ENCODE measurements at places on chromosomes 2 and 18.

DNA sequence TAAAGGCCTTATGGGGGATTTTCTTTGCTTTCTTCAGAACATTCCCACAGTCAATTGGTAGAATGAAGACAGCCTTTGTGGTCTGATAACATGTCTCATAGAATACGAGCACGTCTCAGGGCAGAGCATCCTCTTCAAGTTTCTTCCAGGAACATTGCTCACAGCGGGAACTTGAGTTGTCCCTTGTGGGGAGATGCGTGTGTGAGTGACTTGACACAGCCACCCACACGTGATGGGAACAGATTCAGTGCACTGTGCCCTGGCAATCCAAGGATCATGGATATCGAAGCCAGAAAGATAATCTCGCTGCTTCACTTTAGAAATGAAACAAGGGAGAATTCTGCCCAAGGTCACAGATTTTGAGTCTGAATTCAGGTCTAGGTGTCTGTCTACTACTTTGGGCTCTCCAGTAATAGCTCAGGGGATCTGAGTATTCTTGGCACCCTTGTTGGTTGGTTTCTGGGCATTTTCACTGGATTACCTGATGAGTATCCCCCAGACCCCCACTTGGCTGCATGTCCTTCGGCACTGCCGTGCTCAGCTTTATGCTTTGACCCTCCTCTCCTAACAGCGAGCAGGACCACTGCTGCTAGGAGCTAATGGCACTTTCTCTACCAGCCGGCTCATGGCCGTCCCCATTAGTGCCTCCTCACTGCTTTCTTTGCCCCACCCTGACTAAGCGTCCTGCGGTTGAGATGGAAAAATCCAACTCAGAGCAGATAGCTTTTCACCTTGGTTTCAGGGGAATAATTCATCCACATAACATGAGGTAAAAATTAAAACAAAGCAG is 75.9 kb upstream of the FOSL2 start:
- no peak for DNase-seq

DNA sequence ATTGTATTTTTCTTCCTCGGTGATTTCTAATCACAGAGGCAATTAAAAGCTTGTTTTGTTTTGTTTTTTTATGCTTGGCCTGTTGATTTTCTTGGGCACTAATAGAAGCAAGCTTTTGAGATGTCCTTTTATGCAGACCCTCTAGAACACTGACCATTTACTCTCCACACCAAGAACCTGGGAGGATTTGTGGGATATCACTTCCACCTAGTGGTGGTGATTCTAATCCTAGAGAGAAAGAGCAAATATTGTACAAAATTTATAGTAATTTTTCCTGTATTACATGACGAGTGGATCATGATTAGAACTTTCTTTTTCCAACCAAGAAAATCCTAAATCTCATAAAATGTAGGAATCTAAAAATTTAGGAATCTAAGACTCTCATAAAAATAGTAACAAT is 23.4 kb downstream of the NEMP2 start:
- no peak for DNase-seq

DNA sequence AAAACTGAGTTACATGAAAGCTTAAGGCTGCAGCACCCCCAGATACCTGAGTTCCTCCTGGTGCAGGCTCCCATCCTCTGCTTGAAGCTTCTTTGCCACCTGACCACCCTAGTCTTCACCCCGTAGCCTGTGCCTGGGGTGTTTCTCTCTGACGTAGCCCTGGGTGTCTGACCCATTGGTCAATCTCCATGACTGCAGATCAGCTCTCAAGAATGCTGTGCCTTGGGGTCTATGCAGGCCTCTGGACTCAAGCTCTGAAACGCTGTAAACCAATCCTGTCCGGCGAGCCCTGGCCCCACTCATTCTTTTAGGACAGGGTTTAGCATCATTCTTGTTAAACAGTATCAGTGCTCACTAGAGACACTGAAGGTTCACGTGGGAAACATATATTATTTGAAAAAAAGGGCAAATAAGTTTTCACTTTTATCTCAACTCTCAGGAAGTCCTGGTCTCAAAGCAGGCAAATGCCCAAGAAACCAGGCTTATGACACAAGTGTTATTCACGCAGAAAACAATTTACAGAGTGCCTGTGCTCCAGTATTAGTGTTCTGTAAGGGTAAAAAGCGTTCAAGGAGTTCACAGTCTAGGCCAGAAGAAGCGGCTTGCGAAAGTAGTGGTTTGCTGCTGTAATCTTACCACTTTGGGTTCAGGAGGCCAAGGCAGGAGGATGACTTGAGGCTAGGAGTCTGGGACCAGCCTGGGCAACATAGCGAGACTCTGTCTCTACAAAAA is 22.8 kb upstream of the PPP4R1 start:
- DNase-seq: no peak

- no peak for DNase-seq
Observed at GRCh38 chr2:109614715-109615636, 812 bp downstream of the SOWAHC start.

DNA sequence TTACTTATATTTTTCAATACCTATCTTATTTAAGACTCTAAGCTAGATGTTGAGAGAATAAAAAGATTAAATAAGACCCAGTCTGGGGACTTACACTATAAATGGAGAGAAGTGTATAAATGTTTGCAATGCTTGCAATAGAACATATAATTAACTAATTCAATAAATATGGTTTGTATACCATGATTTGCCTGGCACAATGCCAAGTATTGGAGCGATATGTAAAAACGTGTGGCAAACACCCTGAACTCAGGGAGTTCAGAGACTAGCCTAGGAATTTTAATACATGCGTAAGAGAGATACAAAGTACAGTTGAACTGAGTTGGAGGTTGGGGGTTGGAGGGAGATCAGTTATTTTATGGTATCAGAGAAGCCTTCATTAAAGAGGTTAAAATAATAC is 251.8 kb upstream of the DDX18 start:
- no peak for DNase-seq

GRCh38 chr2:233468741-233469110 is 97.9 kb downstream of the USP40 start:
- DNase-seq: no peak

GRCh38 chr2:180125245-180125962 is 118.3 kb upstream of the CWC22 start:
- peak; percentile 29 for DNase-seq

DNA sequence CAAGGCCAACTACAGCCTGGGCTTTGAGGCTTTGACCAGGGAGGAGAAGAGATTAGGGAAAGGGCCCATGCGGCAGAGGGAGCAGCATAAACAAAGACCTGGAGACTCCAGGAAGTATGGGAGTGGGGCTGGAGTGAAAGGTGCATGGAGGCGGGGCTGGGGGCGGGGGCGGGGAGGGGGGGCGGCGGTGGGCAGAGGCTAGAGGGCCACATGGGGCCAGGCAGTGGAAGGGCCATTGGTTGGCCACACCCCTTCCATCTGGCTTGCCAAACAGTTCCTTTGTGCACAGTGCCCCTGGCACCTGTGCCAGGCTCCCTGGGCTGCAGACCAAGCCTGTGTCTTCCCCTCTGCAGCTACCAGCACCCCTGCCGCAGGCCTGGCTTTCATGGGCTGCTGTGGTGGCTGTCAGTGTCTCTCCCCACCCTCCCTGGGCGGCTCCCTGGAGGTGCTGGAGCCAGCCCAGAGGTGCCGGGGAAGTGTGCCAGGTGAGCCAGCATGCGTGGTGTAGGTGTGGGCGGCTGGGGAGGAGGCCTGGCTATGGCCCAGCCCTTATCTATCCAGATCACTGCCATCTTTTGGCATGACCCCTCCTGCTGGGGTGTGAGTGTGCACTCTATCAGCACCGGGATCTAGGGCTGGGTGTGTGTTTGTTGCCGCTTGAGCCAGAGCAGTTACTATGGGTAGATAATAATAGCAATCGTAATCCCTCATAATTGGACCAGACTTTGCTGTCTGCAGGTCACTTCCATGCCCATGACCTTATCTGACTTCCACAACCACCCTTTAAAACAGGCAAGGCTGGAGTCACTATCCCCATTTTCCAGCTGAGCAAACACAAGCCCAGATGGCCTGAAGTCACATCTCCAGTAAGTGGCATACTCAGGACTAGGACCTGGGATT is 30.5 kb downstream of the DNMT3A start:
- no peak for DNase-seq

- no peak for DNase-seq
Observed at GRCh38 chr2:6181926-6182325, 489.7 kb downstream of the SOX11 start.

- no peak for DNase-seq
Observed at GRCh38 chr2:195560209-195560895, 96.7 kb upstream of the SLC39A10 start.

DNA sequence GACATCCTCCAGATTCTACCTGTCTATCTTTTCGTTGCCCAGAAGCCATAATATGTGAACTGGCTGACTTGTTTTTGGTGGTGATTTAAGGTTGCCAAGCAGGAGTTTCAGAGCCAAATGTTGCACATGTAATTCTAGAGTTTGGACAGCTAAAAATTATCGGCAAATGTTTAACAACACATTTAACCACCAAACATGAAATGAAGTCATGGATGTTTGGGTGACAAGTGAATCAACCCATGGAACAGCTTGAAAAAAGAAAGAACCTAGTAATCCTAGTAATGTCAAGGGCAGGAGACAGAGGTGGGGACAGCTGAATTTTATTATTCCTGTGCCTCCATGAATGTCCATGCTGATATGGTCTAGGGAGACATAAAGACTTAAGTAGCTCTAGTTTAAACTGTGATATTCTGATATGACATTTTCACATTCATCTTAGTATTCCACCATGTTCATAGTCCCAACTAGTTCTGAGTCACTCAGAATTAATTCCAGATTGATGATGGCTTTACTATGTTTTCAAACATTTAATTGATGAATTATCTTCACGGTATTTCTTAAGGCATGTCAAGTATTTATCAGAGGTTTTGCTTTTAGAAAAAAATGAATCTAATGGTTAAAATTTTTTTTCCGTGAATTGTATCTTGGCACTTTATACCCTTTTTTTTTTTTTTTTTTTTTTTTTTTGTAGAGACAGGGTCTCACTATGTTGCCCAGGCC is 101.7 kb downstream of the SOCS6 start:
- DNase-seq: no peak

DNA sequence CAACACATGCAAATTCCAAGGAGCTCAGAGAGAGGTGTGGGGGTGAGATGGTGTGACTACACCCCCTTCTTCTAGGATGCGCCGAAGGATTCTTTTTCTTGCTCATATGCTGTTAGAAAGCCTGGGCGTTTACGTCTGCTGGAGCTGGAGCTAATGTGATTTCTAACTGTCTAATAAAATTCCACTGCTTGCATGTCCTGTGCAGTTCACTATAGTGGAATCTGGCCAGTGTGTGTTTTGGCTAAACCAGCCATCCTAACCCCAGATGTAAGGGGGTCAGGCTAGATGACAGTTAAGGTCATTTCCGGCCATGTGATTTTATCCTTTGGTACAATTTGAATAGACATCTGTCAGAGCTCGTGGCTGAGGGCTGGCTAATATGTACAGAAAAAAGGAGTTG is 194.1 kb downstream of the PRKCE start:
- DNase-seq: no peak

DNA sequence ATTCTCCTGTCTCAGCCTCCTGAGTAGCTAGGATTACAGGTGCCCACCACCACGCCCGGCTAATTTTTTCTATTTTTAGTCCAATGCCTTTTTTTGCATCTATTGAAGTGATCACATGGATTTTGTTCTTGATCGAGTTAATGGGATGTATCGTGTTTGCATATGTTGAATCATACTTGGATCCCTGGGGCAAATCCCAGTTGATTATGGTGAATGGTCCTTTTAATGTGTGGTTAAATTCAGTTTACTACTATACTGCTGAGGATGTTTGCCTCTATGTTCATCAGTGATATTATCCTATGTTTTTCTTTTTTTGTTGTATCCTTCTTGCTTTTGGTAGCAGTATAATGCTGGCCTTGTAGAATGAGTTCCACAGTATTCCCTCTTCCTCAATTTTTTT is 8.2 kb upstream of the TTC21B start:
- DNase-seq: no peak

- no peak for DNase-seq
Observed at GRCh38 chr2:113276761-113277425, 1.8 kb downstream of the PAX8 start.

GRCh38 chr2:240571314-240571973 is 3.2 kb downstream of the RNPEPL1 start:
- no peak for DNase-seq

DNA sequence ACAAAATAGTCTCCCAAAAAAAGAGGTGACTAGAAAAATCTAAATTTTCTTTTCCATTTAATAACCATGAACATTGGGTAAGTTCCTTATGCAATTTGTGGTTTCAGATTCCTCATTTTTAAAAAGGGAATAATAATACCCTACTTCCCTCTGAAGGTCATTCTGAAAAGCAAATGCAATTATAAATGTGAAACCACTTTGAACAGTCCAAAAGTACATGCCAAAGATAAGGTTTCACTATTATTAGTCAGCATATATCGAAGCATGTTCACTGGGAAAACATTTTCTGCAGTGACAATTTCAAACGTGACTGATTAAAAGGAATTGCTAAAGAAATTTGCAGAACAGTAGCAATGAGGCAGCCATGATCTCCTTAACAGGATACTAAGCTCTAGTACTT is 100.1 kb upstream of the RNF152 start:
- no peak for DNase-seq

- no peak for DNase-seq
Observed at GRCh38 chr2:201220102-201220570, 37.2 kb downstream of the CASP10 start.

- no peak for DNase-seq
Observed at GRCh38 chr2:176002688-176003210, 682 bp upstream of the LNPK start.

DNA sequence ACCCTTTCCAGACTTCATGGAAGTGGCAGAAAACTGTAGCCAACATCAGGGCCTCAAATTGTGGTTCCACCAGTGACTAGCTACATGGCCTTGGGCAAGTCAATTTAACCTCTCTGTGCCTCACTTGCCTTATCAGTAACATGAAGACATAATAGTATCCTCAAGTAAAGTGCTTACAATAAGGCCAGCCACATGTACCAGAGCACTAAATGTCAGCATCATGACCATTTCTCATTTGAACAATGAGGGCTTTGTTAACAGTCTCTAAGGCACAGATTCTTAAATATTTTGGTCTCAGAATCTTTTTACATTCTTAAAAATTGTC is 5.8 kb upstream of the KCMF1 start:
- no peak for DNase-seq

GRCh38 chr2:215879977-215880940 is 133.1 kb downstream of the MREG start:
- DNase-seq: no peak
